ENCODE measurements at places on chromosomes 16 and 17.

GRCh38 chr16:50677351-50677750 is 3.8 kb downstream of the SNX20 start:
- DNase-seq, result no peak

DNA sequence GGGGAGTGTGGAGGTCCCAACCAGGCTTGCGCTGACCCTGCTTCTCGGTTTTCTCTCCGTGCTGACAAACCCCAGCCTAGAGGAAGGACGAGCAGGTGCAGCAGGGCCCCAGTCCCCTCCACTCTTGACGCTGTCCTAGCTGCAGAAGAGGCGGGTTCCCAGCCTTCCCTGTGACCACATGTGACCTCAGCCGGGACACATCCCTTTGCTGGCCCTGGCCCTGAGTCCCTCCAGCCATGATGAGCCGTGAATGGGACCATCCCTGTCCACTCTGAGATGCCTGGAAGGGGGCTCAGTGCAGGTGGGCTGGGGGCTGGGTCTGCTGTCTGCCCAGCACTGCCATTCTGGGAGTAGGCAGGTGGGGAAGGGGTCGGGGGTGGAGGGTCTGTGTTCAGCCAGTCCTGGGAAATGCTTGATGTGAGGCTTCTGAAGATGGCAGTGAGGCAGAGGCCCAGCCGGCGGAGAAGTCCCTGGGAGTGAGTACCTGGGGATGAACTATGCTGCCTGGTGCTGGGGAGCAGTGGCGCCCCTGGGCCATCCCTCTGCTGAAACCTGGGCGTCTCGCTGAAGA is 1.9 kb upstream of the TUBB3 start:
- DNase-seq, result no peak

DNA sequence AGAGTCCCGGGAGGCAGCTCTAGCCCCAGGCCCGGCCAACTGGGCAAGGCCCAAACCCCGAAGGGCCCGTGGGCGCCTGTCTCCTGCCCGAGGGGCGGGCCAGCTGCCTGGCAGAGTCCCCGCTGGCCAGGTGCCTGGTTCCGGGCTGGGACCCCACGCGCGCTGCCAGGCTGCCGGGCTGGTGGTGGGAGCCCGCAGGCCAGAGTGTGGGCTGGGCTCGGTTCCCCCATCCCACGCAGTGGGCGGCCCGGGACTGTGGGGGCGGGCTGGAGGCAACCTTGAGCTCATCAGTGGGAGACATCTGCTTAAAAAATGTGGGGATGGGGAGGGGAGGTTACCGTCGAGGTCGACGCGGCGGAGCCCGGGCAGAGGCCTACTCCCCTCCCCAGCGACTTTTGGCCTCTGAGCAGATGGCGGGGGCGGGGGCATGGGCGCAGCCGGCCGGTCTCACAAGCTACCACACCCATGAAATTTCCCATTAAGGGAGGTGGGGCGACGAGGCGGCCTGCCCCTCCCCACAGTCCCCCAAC is 176.4 kb upstream of the GSE1 start:
- DNase-seq, result peak; percentile 61

GRCh38 chr16:23847948-23848347 is 12.2 kb downstream of the PRKCB start:
- DNase-seq, result no peak
